ENCODE measurements at places on chromosomes 5 and 9. TPM values are rescaled to one million over a fixed set of nuclear protein-coding genes. Genes with fewer than 3 reads are reported as not detected.

GRCh38 chr5:174056064-174056847 lies 10.8 kb downstream of the NSG2 start:
- DNase-seq: no peak

- no peak for DNase-seq
These were observed 9.6 kb downstream of the TMOD1 start for GRCh38 chr9:97510797-97511654.

- peak; percentile 34 for DNase-seq
These were observed 2.6 kb downstream of the NKD2 start for GRCh38 chr5:1011226-1011631.

IFNB1 gene
- total RNA-seq: not detected
